ENCODE measurements at places on chromosomes 16 and 17.

DNA sequence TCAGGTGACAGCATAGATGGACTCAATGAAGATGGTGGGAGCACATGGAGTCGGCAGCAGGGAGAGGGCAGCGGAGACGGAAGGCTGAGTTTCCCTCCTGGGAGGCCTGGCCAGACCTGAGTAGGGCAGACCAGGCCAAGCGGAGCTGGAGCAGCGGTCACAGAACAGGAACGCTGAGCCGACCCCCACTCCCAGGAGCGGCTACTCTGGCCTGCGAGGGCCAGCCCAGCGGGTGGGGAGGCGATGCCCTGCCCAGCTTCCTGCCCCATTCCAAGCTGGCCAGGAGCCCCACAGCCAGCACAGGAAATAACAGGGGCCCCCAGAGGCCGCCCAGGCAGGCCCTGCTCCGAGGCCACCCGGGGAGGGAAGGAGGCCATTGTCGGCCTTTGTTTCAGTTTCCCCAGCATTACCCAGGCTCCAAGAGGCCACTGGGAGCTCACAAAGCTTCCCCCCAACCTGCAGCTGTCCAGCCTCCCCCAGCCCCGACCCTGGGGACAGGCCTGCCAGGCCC, 79.8 kb downstream of the ZNF423 start:
- peak; percentile 34 for DNase-seq

GRCh38 chr17:8800656-8801055, 1.5 kb upstream of the MFSD6L start:
- no peak for DNase-seq

DNA sequence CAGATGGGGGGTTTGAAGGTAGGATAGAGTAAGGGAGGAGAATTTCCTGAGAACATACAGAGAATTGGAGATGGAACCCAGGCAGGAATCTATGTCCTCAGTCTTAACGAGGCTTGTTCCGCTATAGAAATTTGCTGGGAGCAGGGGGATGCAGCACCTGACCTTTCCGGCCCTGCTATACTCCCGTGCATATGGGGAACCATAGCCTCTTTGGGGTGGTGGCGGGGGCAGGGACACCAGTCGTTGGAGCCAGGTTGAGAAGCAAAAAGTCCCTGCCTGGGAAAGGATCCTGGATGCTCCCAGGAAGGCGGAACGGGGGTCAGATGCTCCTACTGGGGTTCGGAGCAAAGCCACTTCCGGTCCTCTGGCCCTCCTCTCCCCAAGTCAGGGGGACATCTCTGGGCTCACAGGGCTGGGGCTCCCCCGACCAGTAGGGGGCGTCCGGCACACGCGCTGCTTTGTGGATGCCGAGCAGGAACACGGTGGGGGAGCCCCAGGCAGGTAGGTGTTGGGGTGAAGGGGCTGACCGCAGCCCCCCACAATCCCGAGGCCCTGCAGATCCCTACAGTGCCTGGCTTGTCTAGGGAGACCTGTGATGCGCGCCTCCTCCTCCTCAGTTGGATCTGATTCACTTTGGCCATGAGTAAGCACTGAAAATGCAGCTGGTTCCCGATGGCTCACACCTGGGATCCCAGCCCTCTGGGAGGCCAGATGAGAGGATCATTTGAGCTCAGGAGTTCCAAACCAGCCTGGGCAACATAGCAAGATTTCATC, 15.5 kb upstream of the TFAP4 start:
- peak; percentile 81 for DNase-seq

- DNase-seq, result no peak
These were observed 127.3 kb upstream of the MON1B start for GRCh38 chr16:77063676-77064016.

DNA sequence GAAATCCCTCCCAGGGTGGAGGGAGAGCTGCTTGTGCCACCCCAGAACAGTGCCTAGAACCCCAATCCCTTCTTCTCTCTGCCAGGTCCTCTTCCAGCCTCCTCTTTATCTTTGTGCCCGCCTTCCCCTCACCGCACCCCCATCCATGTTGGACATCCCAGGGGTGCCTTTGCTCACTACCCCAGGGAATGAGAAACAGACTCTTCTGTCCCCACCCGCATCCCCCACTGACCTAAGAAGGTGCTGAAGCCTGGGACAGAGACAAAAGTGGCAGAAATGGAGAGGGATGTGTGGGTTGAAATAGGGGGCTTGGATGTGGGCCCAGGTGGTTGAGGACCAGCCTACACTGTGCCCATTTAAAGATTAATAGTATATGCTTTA, 17.0 kb downstream of the ALOX15B start:
- DNase-seq, result no peak

DNA sequence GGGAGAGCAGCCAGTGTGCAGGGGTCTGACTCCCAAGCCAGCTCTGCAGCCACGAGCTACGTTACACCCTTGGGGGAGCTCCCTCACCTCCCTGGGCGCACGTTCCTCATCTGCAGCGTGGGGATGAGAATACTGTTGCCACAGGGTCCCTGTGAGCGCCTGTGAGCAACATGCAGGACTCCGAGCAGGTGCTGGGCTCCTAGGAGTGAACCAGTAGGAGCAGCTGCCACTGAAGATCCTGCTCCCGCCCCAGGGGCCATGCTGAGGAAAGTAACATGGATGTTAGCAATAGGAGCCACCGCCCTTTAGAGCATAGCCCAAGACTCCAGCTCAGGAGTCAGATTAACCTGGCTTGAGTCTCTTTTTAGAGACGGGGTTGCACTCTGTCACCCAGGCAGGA, 15.9 kb downstream of the DNAAF1 start:
- no peak for DNase-seq

GRCh38 chr17:72254808-72255449, 134.1 kb downstream of the SOX9 start:
- no peak for DNase-seq

GRCh38 chr16:89268987-89269735, 51.7 kb downstream of the ZNF778 start:
- DNase-seq, result no peak

DNA sequence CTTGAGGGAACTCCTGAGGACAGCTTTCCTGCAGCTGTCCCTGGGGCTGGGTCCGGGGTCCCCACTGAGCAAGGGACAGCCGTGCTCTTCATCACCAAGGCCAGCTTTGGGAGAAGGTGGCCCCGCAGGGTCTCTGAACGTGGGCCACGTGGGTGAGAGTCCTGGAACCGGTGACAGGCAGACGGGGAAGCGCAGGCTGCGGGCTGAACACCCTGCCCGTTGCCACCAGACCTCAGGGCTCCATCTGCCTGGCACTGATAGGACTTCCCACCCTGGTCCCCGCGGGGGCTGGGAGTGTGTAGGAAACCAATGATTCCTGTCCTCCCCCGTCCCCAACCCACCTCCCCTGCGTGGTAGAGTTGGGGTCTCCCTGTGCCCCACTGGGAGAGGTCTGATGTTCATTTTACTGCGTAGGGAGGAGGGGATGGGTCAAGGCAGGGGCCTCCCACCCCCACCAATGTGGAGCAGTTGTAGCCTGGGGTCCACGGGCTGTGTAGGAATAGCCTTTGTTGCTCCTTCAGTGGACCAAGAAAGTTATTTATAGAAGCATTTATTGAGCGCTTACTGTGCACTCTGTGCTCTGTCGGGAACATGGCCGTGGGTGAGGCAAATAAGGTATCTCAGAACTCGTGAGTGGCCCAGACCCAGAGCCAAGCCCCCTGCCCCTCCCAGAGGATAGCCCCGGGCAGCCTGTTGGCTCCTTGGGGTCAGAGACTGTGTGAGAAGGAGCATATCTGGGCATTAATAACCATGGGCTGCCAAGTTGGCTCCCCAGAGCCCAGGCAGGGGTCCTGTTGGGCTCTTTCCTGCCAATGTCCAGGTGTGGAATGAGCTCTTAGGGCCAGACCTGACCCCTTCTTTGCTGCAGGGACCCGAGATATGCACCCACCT, 1.3 kb downstream of the ADGRG1 start:
- DNase-seq, result no peak

DNA sequence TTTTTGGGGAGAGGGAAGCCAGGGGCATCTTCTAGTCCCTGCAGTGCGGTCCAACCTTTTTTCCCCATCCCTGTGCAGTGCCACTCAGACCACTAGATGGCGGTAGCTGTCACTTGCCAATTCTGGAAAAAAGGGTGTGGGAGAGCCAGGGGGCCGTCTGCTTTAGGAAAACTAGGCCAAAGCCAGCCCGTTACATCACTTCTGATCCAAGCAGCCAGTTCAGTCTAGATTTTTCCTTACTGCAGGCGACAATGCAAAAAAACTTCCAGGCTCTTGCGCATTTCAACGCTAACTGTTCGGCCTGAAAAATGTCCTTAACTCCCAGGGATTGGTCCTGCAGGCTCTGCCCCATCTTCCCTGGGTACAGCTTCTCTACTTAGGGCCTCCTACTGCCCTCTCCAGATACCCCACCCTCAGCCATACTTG, 69.2 kb upstream of the CES5A start:
- peak; percentile 81 for DNase-seq

GRCh38 chr17:74408815-74409214, 23.1 kb upstream of the GPRC5C start:
- no peak for DNase-seq

DNA sequence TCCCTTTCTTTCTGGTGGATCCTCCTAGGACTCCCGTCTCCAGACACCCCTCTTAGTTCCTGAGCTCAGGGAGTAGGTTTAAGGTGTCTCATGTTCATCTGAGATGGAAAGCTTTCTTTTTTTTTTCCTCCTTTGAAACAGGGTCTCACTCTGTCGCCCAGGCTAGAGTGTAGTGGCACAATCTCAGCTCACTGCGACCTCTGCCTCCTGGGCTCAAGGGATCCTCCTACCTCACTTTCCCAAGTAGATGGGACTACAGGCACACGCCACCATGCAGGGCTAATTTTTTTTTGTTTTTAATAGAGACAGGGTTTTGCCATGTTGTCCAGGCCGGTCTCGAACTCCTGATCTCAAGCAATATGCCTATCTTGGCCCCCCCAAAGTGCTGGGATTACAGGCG, 3.6 kb upstream of the GSE1 start:
- DNase-seq, result no peak

DNA sequence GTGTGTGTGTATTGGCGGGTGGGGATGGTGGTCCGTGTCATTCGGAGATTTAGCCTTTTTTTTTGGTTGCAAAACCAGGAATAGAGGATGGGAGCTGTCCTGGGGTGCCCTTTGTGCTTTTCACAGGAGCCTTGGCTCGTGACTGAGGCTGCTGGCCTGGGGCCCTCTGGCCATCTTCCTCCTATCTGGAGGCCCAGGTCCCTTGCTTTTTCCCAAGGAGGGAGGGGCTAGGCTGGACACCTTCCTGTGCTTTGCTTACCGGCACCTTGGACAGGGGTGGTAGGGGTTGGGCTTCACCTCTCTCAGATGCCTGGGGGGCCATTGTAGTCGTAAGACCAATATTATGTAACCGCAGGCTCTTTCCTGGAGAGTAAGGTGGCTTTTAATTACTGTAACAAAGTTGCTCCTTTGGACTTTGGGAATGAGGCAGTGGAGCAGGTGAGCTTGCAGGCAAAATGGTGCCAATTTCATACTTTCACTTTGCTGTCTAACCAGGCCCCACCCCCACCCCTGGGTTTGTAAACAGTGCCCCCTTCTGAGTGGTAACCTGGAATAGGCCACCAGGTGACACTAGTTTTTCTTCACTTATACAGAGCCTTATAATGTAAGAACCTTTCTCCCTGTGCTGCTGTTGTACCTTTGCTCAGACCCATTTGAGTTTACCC, 1.2 kb downstream of the DYNLL2 start:
- DNase-seq, result no peak

GRCh38 chr17:65550758-65551157, 10.7 kb downstream of the AXIN2 start:
- no peak for DNase-seq

DNA sequence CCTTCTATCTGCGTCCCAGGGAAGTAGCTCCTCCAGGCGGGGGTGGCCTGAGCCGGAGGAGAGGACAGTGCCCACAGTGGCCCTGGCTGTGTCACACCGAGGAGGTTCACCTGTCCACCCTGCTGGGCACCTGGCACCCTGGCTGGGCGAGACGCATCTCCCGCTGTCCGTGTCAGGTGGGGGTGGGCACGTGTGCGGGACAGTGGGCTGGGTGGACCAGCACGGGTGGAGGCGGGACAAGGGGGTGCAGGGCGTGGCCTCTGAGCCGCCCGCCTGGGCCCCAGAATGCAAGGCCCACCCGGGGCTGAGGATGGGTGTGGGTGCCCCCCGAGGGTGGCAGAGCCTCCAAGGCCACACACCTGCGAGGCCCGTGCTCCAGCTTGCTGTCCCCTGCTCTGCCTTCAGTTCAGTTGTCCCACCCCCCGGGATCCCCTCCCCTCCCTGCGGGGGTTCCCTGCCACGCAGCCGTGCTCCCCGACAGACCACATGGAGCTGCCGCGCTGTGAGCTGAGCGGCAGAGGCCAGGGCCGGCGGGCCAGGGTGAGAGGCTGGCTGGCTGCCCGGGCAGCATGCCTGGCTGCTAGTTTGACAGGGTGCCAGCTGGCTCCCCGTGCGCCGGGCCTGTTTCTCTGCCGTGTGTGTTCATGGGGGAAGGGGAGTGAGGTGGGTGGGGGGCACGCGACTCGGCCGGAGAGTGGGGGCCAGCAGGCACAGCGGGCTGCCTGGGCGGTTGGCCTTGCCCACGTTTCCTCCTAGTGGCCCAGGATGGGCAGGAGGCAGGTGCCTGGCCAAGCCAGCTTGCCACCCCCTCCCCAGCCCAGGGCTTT, 33.9 kb downstream of the BAHCC1 start:
- DNase-seq, result no peak

DNA sequence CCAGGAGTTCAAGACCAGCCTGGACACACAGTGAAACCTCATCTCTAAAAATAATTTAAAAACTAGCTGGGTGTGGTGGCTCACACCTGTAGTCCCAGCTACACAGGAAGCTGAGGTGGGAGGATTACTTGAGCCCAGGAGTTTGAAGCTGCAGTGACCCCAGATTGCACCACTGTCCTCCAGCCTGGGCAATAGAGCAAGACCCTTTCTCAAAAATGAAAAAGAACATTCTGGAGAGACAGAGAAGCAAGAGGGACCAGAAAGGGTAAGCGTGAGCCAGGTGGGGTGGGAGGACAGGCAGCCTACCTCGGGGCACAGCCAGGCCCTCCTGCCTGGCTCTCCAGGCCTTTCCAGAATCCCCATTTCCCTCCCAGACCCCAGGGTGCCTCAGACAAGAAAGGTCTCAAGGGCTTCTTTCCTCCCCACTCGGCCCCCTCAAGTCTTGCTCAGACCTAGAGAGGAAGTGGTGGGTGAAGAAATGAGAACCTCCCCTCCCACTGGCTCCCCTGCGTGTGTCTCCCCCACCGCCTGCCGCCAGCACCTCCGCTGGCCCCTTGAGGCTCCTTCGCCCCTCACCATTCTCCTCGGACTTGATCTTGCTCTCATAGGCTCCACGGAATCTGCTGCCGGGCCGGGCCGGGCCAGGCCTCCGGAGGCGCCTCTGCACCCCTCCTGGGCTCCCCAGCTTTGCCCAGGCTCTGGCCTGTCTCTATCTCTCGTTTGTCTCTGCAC, 503 bp downstream of the C16orf54 start:
- DNase-seq, result no peak

All from neural crest cell (in vitro differentiated cells).